ENCODE measurements at places on chromosomes 3 and 15.

GRCh38 chr3:25037049-25037547 is 391.0 kb upstream of the RARB start:
- DNase-seq, result no peak

- DNase-seq, result no peak
These were observed 58.0 kb upstream of the FURIN start for GRCh38 chr15:90810354-90810753.

GRCh38 chr15:91393186-91393585 is 293.1 kb downstream of the SV2B start:
- DNase-seq, result no peak

GRCh38 chr15:56040081-56041035 is 46.9 kb upstream of the NEDD4 start:
- DNase-seq, result no peak

- peak; percentile 16 for DNase-seq
These were observed 86.5 kb upstream of the PRR20G start for GRCh38 chr3:127374086-127375010.

DNA sequence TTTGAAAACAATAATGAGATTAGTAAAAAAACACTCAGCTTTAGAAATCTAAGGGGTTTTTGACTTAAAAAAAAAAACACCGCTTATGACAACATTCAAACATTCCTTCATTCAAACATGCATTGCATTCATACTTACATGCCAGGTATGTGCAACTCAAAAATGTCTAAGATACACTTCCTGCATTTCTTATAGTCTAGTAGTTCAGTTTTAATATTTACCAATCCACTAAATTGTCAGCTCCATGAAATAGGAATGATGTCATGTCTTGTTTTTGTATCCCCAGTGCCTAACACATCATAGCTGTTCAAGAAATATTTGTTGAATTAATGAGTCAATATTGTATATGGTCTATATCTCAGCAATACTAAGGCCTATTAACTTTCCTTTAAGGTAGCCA is 51.7 kb downstream of the EIF4E3 start:
- DNase-seq, result no peak

GRCh38 chr3:48599509-48600285 is 4.6 kb upstream of the COL7A1 start:
- DNase-seq, result no peak

GRCh38 chr15:32972686-32973085 is 221.8 kb downstream of the FMN1 start:
- no peak for DNase-seq

GRCh38 chr3:36451816-36452215 is 71.5 kb downstream of the STAC start:
- no peak for DNase-seq

DNA sequence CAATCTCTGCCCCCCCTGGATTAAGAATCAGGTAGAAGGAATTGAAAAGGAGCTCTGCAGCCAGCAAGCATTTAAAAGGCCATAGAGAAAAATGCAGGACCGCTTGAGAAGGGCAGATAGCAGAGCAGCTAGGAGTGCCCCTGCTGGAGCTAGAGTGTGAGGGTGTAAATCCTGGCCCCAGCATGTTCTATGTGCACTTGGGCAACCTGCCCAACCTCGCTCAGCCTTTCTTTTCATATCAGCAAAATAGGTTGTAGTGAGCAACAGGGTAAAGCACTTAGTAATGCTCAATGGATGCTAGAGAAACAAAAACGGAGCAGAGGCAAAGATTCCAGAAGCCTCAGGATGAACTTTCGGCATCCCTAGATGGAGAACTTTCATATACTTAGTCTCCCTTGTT is 25.0 kb upstream of the THBS1 start:
- DNase-seq, result no peak

GRCh38 chr3:89803711-89804110 is 696.3 kb downstream of the EPHA3 start:
- DNase-seq, result no peak

DNA sequence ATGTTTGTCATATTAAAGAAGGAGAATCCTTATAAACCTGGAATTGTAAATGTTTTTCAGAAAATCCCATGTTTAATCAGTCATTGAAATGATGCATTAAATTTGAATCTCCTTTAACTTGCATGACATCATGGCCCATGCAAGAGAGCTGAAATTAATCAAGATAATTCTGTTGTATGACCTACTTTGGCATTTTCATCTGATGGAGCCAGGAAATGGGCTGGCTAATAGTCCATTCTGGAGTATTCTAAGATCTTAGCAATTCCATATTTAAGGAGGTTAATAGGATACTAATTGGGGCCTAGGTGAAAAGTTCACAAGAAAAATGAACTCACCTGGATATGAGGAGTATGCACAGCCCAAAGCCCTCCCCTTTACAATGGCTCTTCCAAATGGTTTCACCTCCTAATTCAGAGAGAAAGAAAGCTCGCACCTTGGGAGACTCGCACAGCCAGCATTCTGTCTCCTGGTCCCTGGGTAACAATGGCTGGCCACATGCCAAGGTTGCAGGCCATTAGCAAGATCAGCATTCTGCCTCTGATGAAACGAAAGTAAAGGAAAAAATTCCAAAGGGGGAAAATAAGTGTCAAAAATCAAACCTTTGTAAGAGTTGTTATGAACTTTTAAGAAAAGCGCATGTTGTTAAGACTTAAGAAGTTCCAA is 786.4 kb downstream of the MCTP2 start:
- no peak for DNase-seq

GRCh38 chr15:31359702-31360111 is 33.1 kb downstream of the KLF13 start:
- DNase-seq, result no peak

DNA sequence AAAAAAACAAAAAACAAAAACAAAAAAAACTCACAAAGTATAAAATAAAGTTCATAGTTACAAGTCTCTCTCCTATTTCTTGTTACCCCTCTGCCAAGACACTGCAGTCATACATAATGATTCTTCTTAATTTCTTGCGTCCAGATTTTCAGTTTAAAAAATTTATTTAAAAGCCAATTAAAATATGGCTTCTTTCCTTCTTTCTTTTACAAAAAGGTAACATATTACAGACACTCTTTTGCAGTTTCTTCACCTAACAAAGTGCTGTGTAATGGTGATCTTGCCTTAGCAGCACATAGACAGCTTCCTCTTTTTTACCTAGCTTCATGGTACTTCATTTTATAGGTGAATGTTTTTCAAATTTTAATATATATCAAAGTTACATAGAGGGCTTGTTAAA is 136.1 kb upstream of the SGO1 start:
- DNase-seq, result no peak

- DNase-seq, result no peak
These were observed 71.5 kb downstream of the FOXP1 start for GRCh38 chr3:71512000-71512399.

DNA sequence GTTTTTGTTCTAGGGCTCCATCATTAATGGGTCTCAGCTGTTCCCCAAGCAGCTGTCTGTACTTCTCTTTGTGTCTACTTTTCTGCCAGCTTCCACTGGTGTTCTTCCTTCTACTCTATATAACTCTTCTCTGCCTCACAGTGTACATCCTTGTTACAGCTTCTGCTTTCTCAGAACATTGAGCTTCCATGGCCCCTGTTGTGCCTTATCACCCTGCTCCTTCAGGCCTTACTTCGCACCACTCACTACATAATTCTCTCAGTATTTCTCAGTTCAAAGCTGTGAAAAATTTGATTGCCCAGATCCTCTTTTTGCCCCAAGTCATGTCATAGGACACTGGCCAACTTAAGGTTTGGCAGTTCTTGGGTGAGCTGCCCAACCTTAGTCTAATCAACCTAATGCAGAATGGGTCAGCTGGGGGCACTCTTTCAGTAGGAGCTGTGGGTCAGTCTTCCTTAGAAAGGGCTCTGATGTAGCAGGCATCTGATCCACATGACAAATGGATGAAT is 28.9 kb downstream of the CSTA start:
- no peak for DNase-seq

All from stimulated activated CD8-positive, alpha-beta memory T cell treated with anti-CD3 and anti-CD28 coated beads, Interleukin-2, amount 100 ng/mL, for 48 hours (primary cell).